ENCODE measurements at places on chromosomes 7 and 10.
A peak's percentile ranks its signal among the peaks of the same experiment; 100 is the strongest.

GRCh38 chr7:112005205-112005775, 200.9 kb downstream of the DOCK4 start:
- no peak for DNase-seq

- DNase-seq = no peak
Measured at GRCh38 chr7:1425292-1426136, 33.8 kb downstream of the MICALL2 start.

- no peak for DNase-seq
Measured at GRCh38 chr10:124535731-124536495, 74.3 kb downstream of the LHPP start.

- DNase-seq = no peak
Measured at GRCh38 chr10:1661859-1662437, 75.4 kb downstream of the ADARB2 start.

DNA sequence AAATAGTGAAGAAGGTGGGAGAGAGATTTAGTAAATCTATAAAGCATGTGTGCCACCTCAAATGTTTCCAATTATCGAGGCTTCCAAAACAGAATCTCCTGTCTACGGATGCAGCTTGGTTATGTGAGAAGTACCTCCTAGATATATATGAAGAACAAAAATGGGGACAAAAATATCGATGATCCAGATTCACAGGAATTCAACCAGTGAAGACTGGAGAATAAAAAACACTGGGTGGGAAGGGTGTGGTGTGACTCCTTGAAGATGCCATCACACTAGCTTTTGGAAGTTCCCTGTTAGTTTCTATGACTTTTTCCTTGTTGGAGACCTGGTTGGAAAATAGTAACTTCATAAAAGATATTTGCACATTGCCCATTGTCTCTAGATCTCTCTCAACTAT, 152.4 kb downstream of the LRRC4 start:
- DNase-seq = no peak

DNA sequence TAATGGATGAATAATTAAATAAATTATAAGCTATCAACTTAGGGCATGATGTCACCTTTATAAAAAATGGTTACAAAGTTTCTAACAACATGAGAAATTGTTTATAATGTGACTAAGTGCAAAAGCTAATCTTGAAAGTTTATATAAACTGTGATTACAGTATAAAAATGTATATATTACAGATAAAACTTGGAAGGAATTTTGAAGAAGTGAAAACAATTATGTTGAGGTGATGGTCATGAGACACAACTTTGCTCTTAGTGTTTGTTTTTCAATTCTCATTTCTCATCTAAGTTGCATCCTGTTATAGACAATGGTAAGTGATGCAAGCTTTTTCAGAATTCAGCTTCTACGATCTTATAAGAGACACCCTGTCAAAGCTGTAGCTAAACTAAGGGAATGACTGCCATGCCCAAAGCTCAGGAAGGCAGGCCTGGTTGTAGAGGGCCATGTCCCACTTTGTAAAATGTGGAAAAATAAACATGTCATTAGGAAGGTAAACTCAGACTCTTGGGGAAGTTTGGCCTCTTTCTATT, 23.9 kb downstream of the MACC1 start:
- no peak for DNase-seq

GRCh38 chr7:83005410-83005809, 157.3 kb downstream of the PCLO start:
- DNase-seq = no peak

DNA sequence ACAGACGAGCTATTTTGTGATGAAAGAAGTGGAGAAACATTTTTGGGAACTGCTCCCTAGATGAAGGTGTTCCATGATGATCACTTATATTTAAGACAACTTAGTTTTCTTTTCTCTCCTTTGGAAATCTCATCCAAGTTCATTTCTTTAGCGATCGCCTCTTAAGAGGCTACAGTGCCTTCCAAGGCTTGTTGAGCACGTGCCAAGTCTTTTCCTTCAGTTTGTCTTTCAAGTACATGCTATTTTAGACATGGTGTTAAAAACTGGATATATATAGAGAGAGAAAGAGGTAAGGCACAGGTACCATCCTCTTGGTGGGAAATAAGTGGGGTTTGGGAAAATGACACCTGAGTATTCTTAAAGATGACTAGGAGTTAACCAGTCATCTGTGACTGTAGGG, 2.7 kb downstream of the ADK start:
- DNase-seq = no peak

DNA sequence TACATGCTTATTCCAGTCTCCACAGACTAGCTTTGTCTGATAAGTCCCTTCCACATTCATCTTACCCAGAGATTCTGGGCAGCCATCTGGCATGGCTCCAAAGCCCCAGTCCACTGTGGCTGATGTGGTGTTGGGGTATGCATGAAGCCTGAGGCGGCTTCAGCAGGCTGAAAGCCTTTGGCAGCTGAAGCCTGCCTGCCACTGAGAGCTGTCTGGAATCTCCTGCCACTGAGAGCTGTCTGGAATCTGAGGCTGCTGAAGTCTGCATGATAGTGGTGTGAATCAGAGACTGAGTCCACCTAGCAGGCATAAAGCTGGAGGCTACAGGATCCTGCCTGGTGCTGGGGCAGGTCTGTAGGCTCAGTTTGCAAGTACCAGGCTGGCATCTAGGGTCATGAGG, 87.1 kb downstream of the DYNC1I1 start:
- no peak for DNase-seq

- DNase-seq = no peak
Measured at GRCh38 chr7:38554586-38554985, 76.6 kb downstream of the AMPH start.

DNA sequence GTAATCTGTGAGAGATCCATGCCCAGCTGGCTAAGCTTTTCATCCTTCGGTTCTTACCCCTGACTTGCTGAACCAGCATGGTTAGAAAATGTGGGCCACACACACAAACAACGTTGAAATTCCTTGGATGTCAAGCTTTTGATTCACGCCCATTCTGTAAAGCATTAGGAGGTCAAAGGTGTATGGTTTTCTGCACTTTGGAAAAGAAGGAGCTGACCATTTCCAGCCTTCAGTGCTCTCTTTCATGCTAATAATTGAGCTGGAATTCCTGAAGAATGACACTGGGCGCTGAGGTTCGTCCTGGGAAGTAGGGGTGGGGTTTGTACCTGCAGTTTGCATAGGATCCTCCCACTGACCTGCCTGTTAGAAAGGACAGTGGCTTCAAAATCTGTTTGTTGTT, 23.1 kb downstream of the KLF6 start:
- no peak for DNase-seq

- DNase-seq = peak; percentile 40
Measured at GRCh38 chr7:21338728-21339164, 89.1 kb upstream of the SP4 start.

GRCh38 chr10:129861776-129862531, 102.1 kb downstream of the EBF3 start:
- no peak for DNase-seq

- no peak for DNase-seq
Measured at GRCh38 chr7:116762971-116763370, 91.0 kb downstream of the MET start.

DNA sequence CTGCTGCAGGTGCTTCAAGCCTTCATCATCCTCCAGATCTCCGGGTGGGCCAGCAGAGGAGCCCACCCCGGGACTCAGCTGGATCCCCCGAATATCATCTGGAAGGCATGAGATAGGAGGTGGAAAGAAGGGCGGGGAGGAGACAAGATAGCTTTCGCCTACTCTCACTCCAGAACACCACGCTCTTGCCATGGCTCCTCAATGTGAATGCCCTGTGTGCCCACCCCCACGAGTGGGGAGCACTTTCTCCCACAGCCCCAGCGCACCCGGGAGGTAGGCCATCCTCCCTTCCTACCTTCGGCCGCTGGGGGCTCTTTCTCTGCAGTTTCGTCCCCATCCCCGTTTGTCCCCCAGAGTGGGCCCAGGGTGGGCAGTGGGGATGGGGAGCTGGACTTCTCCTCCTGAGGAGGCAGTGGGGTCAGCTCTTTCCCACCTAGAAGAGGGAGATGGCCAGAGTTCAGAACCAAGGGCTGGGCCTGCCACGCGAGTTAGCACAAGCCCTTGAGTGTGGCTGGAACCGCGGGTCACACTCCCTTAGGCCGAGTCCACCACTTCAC, 8.9 kb downstream of the GIGYF1 start:
- no peak for DNase-seq

- no peak for DNase-seq
Measured at GRCh38 chr10:1762076-1762475, 24.8 kb upstream of the ADARB2 start.

DNA sequence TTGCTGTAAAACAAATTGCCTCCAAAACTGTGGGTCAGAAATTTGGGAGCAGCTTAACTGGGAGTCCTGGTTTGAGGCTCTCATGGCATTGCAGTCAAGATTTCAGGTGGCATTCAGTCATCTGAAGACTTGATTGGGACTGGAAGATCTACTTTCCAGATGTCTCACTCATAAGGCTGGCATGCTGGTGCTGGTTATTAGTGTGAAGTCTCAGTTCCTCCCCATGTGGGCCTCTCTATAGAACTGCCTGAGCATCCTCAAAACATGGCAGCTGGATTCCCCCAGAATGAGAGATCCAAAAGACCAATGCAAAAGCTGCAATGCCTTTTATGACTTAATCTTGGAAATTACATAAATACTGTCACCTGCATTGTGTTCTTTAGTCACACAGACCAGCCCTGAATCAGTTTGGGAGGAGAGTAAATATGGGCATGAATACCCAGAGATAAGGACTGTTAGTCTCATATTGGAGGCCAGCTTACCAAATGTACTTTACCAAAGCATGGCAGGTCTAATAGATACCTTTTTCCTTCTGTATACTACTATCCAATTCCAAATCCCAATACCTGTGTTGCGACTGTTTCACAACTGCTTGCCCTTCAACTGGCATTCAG, 6.5 kb upstream of the HERPUD2 start:
- DNase-seq = no peak

- DNase-seq = no peak
Measured at GRCh38 chr10:61758433-61758832, 95.7 kb downstream of the CABCOCO1 start.

GRCh38 chr7:84578825-84579224, 384.2 kb upstream of the SEMA3A start:
- no peak for DNase-seq

- DNase-seq = no peak
Measured at GRCh38 chr7:14836571-14837189, 65.9 kb downstream of the DGKB start.

GRCh38 chr7:15561835-15562234, at the start of gene AGMO:
Gene AGMO (minus strand): TSS chr7:15562015.
- no peak for DNase-seq

GRCh38 chr10:12165036-12165435, 30.7 kb downstream of the NUDT5 start:
- no peak for DNase-seq

GRCh38 chr7:33909318-33909717, 4.0 kb downstream of the BMPER start:
- DNase-seq = no peak

DNA sequence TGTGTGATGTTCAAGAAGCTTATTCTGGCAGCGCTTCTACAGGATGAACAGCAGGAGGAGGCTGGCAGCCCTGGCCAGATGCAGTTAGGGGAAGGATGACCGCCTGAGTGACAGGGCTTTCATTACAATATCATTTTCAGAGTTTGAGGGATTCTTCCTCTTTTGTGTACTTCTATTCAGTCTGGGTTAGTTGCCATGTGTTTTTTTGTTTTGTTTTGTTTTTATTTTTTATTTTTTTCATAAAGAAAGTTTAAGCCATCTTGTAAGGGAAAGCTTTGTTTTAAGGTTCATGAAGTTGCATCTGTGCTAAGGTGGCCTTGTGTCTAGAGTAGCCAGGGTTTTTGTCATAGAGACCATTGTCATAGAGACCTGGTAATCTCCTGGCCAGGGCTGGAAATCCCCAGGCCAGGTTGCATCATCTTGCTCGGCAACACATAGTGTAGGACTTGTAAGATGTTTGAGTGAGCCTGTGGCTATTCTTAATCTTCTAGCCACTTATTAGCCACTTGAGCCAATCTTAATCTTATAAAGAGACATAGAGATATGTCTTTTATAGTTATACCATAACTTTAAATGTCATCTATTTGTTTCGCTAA, 230.5 kb upstream of the TMEM229A start:
- no peak for DNase-seq

GRCh38 chr7:122257056-122257455, 47.5 kb downstream of the FEZF1 start:
- no peak for DNase-seq

DNA sequence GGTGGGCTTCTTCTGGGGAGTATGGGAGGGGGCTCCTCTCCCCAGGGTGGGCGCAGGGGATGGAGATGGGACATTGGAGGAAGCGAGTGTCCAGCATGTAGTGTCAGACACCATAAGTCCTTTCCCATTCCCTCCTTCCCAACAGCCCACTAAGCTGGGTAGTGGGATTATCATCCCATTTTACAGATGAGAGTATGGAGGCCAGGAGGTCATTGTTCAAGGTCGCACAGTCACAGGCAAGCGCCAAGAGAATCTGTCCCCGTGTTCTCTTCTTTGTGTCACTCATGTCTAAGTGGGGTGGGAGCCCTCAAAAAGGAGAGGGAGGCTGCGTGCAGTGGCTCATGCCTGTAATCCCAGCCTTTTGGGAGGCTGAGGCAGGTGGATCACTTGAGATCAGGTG, 64.8 kb downstream of the CLIP2 start:
- no peak for DNase-seq

- no peak for DNase-seq
Measured at GRCh38 chr7:158072991-158073730, 514.5 kb downstream of the PTPRN2 start.

DNA sequence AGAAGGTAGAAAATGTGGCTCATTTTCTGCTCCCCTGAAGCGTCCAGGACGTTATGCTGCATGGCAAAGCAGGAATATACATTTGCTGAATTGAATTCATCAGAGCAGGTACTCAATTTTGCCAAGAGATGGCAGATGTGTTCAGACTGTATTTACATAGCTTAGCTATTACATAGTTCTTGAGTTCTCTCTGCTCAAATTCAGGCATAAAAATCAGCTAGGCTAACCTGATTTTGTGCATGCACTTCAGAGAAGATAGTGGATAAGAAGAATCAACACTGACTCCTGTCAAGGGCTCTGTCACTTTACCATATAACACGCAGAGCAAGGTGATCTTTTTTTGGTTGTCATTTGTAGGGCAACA, 209.2 kb upstream of the FAM3C start:
- DNase-seq = no peak

GRCh38 chr7:68224041-68224741, 1227.6 kb downstream of the TYW1 start:
- DNase-seq = no peak

GRCh38 chr10:88333248-88333630, 249.9 kb downstream of the RNLS start:
- DNase-seq = no peak

GRCh38 chr7:2316578-2316977, 2.3 kb upstream of the SNX8 start:
- DNase-seq = no peak
